GM23338 (cell line): ENCODE measurements at places on chromosomes 4 and X. TPM values are rescaled to one million over a fixed set of nuclear protein-coding genes. Genes with fewer than 3 reads are reported as not detected.

BTK gene
- total RNA-seq = 0.16 and 0.31 TPM in 2 replicates

- no peak overlapping the region for H3K27ac ChIP-seq
- peaks cover 46% of the 10 kb centered on the region for H3K4me1 ChIP-seq
- no peaks in the 10 kb centered on the region for H3K27me3 ChIP-seq
Observed at GRCh38 chr4:26362745-26363439, 42.1 kb downstream of the RBPJ start.

DNA sequence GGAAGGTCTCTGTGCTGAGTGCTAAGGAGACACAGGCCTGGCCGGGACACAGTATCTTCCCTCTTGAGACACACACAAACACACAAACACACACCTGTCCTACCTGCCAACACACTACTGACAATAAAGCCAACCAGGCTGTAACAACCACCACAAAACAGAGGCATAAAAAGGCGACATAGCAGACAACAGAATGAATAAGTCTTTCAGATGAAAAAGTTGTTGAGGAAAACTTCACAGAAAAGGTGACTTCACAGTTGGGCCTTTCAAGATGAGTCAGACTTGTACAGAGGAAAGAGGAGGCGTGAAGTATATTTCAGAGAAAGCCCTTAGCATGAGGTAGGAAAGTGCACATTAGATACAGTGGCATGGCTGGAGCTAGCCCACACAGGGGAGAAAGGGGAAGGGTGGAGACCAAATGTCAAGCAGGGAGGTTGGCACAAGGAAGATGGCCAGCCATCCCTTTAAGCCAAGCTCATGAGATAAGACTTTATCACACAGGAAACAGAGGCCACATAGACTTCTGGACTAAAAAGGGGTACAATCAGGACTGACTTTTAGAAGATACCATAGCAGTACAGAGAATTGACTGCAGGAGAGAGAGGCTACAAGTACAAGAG, 54.0 kb downstream of the SLC9A7 start:
- no peak overlapping the region for H3K27ac ChIP-seq
- H3K4me1 ChIP-seq = no peaks in the 10 kb centered on the region
- no peaks in the 10 kb centered on the region for H3K36me3 ChIP-seq
- H3K4me3 ChIP-seq = no peak overlapping the region
- no peaks in the 10 kb centered on the region for H3K27me3 ChIP-seq

DNA sequence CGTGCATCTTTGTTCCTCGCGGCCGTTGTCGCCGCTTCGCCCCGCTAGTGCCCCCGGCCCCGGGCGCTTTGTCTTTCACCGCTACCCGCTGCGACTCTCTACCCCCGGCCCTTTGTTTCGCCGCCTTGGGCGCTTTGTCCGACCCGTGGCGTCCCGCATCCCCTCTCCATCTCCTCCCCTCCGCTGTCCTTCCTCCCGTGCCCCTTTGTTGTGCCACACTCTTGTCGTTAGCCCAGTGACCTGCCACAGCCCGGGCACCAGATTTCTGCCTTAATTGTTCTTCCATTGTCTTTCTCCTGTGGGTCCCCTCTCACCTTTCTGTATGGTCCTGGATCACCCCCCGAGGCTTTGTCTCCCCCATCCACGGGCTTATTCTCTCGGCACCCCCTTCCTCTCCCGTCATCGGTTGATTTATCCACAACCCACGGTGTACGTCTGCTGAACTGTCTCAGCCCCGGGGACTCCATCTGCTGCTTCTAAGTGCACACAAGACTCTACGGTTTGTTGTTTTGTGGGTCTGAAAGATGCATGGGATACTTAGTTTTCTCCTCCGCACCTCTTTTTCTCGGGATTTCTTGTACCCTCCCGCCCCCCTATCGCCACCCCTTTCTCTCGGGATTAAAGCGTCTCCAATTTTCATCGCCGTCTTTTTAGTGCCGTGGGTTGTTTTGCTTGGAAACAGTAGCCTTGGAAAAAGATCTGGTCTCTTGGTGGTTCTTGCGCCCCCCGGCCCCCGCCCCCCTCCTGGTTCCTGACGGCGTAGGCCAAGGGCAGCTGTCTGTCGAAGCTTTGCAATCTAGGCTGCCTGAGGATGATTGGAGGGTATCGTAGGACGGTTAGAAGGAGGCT, 783 bp downstream of the RBPJ start:
- peaks cover 45% of the 10 kb centered on the region for H3K4me1 ChIP-seq
- H3K4me3 ChIP-seq = peak overlapping the region; percentile 94
- H3K27me3 ChIP-seq = no peaks in the 10 kb centered on the region
- H3K27ac ChIP-seq = peak overlapping the region; percentile 92
- DNase-seq = peak; percentile 71

DNA sequence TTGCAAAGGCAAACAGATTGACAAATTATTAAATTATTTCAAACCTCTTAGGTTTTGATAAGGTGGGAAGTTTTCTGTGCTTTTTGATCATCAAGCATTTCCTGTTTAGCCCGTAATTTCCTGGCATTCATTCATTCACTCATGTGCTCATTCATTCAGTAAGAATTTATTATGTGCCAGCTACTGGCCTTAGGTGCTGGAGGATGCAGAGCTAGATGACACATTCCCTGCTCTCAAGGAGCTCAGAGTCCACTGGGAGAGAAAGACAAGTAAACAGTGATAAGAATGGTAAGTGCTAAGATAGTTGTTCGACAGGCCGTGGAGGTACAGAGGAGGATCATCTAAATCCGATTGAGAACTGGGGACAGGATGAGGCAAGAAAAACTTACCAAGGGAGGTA, 153.0 kb downstream of the DCTD start:
- peaks cover 24% of the 10 kb centered on the region for H3K4me1 ChIP-seq
- no peaks in the 10 kb centered on the region for H3K27me3 ChIP-seq
- DNase-seq = no peak
- H3K36me3 ChIP-seq = no peaks in the 10 kb centered on the region
- H3K4me3 ChIP-seq = no peak overlapping the region

DNA sequence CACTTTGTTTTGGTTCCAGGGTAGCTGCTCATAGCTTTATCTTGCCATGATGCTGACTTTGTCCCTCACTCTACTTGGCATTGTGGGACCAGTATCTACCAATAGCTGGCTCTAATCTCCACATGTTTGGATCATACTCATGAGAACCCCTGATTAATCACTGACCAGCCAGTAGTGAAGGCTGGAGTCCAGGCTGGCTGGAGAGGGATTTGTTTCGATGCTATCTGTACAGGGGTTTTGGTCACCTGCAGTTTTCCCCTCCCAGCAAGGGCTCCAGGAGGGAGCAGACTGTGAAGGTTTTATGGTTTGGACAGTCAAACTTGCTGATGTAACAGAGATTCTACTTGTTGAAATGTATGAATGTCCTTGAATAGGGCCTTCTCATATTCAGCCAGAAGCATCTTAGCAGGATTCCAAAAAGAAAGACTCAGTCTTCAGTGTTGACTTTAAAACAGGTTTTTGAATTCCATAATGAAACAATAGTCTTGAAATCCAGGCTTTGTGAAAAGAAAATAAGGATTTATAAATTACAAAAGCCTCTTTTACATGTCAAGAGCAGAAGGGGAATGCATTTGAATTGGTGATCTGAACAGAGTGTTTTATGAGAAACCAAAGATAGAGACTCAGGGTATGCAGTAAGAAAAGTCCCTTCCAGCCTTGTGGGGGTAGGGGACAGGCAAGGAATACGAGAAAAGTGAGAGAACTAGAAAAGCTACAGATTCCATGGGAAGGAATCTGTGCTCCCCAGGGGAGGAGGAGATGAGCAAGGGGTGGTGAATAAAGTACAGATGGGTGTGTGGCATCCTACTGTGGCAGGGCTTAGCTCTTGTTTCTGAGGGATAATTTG, 103.1 kb upstream of the SHISA3 start:
- H3K4me1 ChIP-seq = peaks cover 27% of the 10 kb centered on the region
- no peaks in the 10 kb centered on the region for H3K27me3 ChIP-seq
- no peak overlapping the region for H3K4me3 ChIP-seq
- peak overlapping the region; percentile 91 for H3K27ac ChIP-seq
- DNase-seq = peak; percentile 88
